Psoas muscle (tissue), 8 donors: ENCODE measurements at places on chromosomes 11 and 22. TPM values are rescaled to one million over a fixed set of nuclear protein-coding genes. Genes with fewer than 3 reads are reported as not detected.

The MYBPC3 gene
- polyA plus RNA-seq, result 0.13 TPM

The TUBA8 gene
- 38.8 TPM for polyA plus RNA-seq

The ZBTB3 gene
- polyA plus RNA-seq, result 1.5 TPM

- no peak for DNase-seq
Measured at GRCh38 chr22:27609451-27609888, 192.1 kb downstream of the MN1 start.

DNA sequence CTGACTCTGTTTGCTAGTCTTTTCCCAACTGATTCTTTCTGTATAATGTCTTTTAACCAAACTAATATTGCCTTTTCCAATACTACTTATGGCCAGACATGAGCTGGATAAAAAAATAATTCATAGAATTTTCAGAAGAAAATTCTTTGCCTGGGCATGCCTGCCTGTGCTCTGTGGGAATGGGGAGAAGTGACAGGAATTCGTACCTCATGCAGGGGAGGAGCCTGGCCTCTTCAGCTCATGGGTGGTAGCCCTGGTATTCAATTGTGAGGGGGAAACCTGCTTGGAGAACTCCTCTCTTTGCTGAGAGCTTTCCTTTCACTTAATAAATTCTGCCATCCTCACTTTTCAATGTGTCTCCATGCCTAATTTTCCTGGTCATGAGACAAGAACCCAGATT is 928.8 kb downstream of the FAM181B start:
- no peak for DNase-seq
